ENCODE measurements at places on chromosomes 4 and X. TPM values are rescaled to one million over a fixed set of nuclear protein-coding genes. Genes with fewer than 3 reads are reported as not detected.

DNA sequence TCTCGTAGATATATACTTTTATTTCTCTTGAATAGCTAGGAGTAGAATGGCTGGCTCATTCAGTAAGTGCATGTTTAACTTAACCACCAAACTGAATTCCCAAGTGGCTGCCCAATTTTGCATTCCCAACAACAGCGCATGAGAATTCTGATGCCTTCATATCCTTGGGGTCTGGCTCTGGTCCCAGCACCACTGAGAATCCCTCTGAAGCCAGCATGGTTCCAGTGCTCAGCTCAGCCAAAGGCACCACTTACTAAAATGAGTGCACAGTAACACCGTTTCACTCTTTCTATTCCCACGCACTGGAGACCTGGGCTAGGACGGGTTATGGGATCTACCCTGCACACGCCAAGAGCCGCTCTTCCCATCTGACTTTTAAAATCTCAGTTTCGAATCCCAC, 60.4 kb downstream of the CASP3 start:
- DNase-seq = no peak
- no peak overlapping the region for H3K4me3 ChIP-seq
- H3K27me3 ChIP-seq = no peaks in the 10 kb centered on the region
- H3K36me3 ChIP-seq = no peaks in the 10 kb centered on the region
- no peak overlapping the region for H3K27ac ChIP-seq

DNA sequence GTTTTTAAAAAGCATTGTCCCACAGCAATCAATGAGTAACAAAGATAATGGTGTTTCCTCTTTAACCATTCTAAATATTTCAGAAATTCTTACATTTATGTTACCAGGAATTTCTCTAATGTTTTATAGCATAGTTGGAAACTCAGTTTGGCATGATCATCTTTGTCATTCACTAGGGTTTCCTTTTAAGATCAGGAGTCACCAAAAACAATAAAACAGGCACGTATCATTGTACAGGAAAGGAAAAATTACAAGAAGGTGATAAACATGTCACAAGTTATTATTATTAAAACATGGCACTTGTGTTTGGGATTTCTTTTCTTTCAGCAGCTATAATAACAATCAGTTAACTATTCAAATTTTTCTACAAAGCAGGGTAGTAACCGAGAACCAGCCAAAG, 84.0 kb downstream of the SLC10A7 start:
- H3K4me1 ChIP-seq = no peaks in the 10 kb centered on the region
- no peak for DNase-seq
- H3K4me3 ChIP-seq = no peak overlapping the region
- H3K27me3 ChIP-seq = no peaks in the 10 kb centered on the region
- H3K27ac ChIP-seq = no peak overlapping the region

DNA sequence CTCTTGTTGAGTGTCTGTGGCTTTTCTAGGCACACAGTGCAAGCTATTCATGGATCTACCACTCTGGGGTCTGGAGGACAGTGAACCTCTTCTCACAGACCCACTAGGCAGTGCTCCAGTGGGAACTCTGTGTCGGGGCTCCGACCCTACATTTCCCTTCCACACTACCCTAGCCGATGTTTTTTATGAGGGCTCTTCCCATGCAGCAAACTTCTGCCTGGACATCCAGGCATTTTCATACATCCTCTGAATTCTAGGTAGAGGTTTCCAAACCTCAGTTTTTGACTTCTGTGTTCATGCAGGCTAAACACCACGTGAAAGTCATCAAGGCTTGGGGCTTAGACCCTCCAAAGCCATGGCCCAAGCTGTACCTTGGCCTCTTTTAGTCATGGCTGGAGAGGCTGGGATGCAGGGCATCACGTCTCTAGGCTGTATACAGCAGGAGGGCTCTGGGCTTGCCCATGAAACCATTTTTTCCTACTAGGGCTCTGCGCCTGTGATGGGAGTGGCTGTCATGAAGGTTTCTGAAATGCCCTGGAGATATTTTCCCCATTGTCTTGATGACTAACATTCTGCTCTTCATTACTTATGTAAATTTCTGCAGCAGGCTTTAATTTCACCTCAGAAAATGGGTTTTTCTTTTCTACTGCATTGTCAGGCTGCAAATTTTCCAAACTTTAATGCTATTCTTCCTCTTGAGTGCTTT, 249.8 kb upstream of the CPEB2 start:
- H3K27ac ChIP-seq = no peak overlapping the region
- H3K4me3 ChIP-seq = no peak overlapping the region
- H3K36me3 ChIP-seq = no peaks in the 10 kb centered on the region
- no peaks in the 10 kb centered on the region for H3K4me1 ChIP-seq
- no peaks in the 10 kb centered on the region for H3K27me3 ChIP-seq
- no peak for DNase-seq

DNA sequence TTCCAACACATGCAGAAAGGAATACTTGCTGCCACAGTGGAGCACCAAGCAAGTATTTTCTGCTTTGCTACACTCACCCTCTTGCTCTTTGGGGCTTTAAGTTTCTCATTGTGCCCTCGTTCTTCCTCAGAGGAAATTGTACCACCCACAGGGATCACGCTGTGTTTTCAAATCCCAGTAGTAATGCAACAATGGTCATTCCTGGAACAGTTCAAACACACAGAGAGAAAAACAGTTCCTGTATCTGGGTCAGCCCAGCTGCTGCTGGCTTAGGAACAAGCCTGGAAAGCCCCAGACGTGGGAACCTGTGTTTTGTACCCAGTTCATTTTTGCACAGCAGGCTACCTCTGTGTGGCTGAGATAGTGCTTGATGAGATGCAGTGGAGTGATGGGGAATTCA, 907.8 kb downstream of the STPG2 start:
- H3K27ac ChIP-seq = no peak overlapping the region
- DNase-seq = no peak
- no peaks in the 10 kb centered on the region for H3K36me3 ChIP-seq
- no peaks in the 10 kb centered on the region for H3K4me1 ChIP-seq
- no peak overlapping the region for H3K4me3 ChIP-seq

- no peaks in the 10 kb centered on the region for H3K36me3 ChIP-seq
- no peak for DNase-seq
- no peaks in the 10 kb centered on the region for H3K4me1 ChIP-seq
- H3K27me3 ChIP-seq = no peaks in the 10 kb centered on the region
- no peak overlapping the region for H3K4me3 ChIP-seq
Measured at GRCh38 chr4:149398993-149399392, 416.6 kb downstream of the IQCM start.

DNA sequence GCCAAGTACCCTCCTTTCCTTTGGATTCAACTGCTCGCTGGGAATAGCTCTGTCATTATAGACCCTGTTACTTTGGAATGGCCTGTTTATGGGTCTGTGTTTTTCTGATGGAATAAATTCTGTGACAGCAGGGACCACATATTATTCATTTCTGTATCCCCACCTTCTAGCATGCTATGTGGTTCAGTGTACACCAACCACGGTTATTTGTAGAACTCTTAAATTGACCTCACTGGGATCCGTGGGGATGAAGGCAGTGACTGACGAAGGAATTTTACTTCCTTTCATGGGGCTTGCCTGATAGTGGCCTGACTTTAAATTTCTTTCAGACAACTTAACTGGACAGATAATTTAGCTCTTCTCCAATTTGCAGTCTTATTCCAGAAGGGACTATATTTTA, 343.2 kb downstream of the SPRY1 start:
- no peaks in the 10 kb centered on the region for H3K4me1 ChIP-seq
- no peak overlapping the region for H3K4me3 ChIP-seq
- H3K27me3 ChIP-seq = no peaks in the 10 kb centered on the region

The NAA11 gene
- not detected for total RNA-seq

The HPGD gene
- total RNA-seq = 7.5 TPM

Data from T-cell (primary cell).